ENCODE measurements at places on chromosomes 6 and 20.

GRCh38 chr20:37454636-37455385 lies 66.2 kb upstream of the NNAT start:
- no peak for DNase-seq

GRCh38 chr6:33590531-33591198 lies 10.6 kb upstream of the BAK1 start:
- DNase-seq, result no peak

- no peak for DNase-seq
Measured at GRCh38 chr6:30799210-30799609, 54.9 kb upstream of the IER3 start.

DNA sequence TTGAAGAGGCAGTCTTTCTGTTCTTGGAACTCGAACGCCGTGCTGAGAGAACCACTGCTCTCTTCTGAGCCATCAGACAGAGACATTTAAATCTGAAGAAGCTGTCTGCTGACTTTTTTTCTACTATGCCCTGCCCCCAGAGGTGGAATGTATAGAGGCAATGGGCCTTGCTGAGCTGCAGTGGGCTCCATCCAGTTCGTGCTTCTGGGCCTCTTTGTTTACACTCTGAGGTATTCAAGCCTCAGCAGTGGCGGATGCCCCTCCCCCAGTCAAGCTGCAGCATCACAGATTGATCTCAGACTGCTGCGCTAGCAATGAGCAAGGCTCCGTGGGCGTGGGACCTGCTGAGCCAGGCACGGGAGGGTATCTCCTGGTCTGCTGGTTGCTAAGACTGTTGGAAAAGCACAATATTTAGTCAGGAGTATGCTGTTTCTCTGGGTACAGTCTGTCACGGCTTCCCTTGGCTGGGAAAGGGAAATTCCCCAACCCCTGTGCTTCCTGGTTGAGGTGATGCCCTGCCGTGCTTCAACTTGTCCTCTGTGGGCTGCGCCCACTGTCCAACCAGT lies 526.8 kb downstream of the CD109 start:
- no peak for DNase-seq

DNA sequence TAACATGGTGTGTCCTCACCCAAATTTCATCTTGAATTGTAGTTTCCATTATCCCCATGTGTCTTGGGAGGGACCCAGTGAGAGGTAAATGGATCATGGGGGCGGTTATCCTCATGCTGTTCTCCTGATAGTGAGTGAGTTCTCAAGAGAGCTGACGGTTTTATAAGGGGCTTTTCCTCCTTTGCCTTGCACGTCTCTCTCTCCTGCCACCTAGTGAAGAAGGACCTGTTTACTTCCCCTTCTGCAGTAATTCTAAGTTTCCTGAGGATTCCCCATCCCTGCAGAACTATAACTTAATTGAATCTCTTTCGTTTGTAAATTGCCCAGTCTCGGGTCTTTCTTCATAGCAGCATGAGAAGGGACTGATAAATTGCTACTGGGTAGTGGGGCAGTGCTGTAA lies 789.3 kb downstream of the FRK start:
- DNase-seq, result no peak
